Stimulated activated CD4-positive, alpha-beta T cell treated with anti-CD3 and anti-CD28 coated beads, Interleukin-2, amount 100 ng/mL, for 48 hours (primary cell): ENCODE measurements at places on chromosomes 3 and 15.

DNA sequence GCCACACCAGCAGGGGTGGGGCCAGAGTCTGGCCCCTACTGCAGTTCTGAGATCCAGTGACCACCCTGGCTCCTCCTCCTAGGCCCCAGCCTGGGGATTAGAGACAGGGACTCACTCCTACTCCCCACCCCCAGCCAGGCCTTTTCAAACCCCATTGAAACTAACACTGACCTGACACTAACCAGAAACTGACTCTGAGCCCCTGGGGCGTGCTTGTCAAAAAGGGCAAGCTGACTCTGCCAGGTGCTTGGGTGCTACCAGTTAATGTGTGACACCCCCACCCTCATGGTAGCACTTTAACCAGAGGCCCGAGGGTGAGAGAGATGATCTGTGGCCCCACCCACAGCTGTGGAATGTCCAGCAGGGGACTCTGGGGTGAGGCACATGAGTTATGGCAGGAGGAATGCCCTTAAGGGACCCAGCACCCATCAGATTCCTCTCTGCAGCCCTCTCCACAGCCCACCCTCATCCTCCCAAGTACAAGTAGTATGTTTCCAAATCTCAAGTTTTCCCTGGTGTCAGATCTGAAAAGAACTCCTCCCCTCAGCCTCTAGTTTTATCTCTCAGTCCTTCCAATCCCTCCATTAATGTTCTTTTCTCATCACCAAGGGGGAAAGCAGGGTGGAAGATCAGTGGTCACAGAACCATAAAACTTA, 1.4 kb downstream of the PTH1R start:
- no peak for DNase-seq

DNA sequence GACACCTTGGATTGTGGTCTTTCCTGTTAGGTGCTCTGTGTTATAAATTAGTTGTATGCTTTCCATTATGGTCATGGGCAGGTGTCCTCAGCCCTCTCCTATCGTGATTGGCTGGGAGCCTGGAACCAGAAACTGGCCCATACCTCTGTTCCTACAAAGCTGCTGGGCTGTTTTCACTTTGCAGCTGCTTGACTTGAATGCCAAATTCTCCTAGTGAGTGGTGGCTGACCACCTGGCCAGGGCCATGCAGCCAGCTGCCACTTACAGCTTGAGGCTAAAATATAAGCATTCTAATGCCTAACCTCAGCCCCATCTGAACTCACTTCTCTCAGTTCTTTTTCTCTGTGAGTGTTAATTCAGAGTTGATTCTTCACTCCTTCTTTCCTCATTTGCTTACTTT, 239.3 kb upstream of the GBE1 start:
- DNase-seq, result no peak

- DNase-seq, result no peak
These were observed 119.0 kb upstream of the PROK2 start for GRCh38 chr3:71903936-71904335.

DNA sequence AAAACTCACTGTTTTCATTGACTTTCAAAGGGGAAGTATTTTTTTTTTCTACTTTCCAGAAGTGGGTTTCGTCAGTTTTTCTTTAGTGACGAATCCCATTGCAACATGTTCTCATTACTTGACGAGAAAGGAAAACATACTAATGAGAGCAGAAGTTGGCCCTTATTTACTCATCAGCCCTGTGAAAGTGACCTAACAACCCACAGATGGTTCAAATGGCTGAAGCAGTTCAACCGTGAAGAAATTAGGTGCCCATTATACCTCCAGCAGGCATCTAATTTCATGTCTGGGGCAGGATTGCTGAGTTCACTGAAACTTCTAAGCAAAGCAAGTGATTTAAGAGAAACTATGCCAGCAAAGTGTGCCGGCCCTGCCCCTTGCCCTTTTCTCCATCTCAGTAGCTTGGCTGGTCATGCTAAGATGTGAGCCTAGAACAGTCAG, 9.0 kb downstream of the AQP9 start:
- no peak for DNase-seq

- no peak for DNase-seq
These were observed 689.6 kb upstream of the NECTIN3 start for GRCh38 chr3:110381992-110382391.

DNA sequence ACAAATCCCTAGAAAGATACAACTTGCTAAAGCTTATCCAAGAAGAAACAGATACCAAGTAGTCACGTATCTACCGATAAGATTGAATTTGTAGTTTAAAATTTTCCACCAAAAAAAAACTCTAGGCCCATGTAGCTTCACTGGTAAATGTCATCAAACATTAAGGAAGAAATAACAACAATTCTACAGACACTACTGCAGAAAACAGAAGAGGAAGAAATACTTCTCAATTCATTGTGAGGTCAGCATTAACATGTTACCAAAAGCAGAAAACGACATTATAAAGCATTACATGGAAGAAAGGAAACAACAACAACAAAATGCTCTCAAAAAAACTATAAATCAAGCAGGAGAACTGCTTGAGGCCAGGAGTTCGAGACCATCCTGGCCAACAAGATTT, 27.5 kb upstream of the TM4SF19 start:
- no peak for DNase-seq

DNA sequence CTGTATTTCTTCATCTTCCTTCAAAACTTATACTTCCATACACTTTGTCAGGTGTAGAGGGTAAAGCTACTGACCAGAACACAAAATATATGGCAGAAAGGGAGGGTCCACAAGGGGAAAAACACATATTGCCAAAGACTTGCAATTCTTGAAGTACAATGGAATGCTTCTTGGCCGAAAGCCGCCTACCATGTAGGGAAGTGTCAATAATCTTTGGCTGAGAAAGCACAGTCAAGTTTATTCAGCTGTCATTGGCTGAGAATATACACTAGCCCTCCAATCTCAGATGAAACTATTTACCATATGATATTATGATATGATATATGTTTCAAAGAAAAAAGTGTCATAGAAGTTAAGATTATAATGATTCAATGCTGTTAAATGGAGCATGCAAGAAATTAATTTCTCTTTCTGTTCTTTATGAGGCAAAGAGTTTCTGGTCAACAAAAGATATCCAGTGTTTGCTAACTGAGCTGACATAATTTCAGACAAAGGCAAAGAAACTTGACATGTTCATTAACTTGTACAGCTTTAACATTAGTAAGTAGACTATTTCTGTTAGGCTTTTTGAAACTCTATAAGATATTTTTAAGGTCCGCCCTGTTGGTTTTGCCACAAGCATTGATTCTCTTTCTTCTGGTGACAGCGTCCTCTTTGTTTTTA, 89.0 kb upstream of the LPP start:
- no peak for DNase-seq

DNA sequence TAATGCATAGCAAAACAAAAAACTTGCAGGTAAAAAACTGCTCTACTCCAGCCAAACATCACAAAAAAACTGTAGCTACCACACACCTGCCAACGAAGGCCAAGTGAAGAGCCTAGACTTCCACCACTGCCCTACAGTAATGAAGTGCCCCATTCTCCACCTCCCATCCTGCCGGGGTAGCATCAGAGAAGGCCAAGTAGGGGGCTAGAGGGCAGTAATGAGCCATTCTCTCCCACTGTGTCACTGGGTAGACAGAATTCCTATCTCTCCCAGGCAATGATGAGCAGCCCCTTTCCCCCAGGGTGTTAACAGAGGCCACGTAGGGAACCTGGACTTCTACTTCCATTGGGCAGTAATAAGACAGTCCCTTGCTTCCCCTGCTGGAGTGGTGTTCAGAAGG, 9.5 kb downstream of the SEC22C start:
- DNase-seq, result no peak

DNA sequence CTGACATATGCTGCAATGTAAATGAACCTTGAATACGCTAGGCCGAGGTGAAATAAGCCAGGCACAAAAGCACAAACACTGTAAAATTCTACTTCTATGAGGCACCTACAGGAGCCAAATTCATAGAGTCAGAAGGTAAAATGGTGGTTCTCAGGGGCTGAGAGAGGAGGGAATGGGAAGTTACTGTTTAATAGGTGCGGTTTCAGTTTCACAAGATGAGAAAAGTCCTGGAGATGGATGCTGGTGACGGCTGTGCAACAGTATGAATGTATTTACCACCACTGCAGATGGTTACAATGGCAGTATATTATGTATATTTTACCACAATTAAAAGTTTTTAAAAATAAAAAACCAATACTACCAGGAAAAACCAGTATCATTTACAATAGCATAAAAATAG, 4.0 kb downstream of the TNK2 start:
- DNase-seq, result no peak

- DNase-seq, result no peak
These were observed 49.8 kb downstream of the NIPA2 start for GRCh38 chr15:22888120-22888859.

DNA sequence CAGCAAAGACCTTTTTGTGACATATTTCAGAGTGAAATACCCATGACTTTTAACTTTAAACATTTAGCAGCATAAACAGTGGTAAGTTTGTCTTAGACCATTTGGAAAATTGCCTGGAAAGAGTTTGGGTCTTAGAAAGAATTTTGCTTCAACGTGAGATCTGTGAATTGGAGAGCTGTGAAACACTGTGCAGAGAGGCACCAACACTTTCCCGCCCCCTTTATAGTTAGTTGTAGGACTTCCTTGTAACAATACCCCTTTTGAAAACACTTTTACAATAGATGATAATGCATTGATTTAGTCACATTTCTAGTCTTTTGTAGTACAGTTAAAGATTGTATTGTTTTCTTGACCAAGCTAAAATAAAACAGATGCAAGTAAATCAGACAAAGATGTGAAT, 43.5 kb upstream of the MBNL1 start:
- DNase-seq, result no peak

GRCh38 chr15:68770216-68770615, 50.5 kb downstream of the ANP32A start:
- no peak for DNase-seq

DNA sequence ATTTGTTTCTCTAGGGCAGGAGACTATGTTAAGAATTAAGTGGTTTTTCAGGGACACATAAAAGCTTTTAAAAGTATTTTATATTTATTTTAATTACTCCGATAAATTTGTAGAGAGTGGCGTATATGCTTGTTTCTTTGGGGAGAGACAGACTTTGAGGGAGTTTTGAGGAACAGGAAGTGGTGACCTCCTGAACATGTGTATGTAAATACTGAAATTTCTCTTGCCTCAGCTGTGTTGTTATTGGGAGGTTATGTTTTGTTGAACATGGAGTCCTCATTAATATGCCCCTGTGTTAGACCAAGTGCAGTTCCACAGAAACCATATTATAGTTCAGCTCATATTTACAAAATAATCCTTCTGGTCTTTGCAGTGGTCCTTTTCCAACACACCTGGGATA, 41.8 kb upstream of the UTS2B start:
- no peak for DNase-seq

DNA sequence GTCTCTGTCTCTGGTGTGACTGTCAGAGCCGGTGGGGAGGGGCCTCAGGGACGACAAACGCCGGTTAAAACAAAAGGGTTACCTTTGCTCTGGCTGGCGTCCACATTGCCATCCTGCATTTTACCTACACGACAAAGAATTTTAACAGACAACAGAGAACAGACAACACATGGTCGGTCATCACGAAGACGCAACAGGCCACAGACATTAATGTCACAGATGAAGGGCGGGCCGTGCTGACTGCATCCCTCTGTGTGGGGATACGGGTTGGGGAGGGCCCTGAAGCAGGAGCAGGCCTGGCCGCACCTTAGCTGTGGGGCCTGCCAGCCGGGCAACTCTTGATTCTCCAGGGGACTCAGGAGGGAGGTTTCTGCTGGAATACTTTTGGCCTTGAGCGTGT, 58.2 kb upstream of the SEC13 start:
- DNase-seq, result no peak
